ENCODE measurements at places on chromosomes 11 and 22.

DNA sequence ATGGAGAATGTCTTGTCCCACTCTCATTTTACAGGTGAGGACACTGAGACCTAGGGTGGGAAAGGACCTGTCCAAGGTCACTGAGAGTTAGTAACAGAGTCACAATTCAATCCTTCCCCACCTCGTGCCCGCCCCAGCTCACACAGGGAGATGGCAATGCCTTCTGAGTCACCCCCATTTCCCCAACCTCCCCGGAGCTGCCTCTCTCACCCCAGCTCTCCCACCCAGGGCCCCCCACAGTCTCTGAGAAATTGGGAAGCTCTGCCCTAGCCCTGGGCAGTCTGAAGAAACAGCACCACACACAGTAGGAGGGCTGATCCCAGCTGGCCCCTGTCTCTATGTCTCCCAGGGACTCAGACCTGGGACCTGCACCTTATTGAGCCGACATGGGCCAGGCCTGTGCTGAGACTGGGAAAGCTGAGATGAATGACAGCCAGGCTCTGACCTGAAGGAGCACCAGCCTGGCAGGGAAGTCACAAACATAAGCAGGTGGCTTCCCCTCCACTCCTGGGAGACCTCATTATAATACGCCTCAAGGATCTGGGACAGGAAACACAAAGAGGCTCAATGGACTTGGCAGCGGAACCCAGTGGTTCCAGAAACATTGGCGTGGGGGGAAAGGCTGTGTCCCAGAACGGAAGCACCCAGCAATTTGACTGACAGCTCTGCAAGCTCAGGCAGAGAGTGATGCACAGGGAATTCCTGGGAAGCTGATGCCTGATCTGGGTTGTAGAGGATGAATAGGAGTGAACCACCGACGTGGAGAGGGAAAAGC, 51.0 kb downstream of the CD6 start:
- DNase-seq, result no peak

DNA sequence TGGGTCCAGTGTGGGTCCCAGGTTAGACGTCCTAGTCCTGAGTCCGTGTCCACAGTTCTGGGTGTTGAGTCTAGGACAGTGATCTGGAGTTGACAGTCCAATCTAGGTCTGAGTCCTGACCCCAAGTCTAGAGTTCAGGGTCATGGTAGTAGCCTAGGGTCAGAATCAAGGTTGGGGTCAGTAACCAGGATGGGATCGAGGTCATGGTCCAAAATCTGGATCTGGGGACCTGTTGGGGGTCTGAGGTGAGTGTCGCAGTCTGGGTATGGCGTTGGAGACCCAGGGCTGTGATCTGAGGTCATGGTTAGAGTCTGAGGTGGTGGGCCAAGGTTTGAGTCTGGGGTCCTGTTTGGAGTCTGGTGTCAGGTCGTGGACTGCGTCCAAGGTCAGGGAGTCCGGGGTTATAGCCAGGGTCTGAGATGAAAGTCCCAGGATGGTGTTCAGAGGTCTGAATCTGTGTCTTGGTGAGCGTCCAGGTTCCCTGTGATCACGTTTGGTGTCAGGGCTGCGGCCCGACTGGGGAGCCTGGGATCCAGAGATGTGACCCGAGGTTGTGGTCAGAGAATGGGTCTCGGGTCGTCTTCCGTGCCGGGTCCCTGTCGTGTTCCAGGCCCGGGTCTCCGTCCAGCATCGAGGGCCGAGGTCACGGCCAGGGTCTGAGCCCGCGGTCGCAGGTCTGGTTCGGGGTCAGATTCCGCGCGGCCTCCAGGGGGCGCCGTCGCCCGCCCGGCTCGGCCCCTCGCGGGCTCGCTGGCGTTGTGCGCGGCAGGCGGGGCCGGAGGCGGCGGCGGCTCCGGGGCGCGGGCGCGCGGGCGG, 432 bp upstream of the GRK2 start:
- no peak for DNase-seq

DNA sequence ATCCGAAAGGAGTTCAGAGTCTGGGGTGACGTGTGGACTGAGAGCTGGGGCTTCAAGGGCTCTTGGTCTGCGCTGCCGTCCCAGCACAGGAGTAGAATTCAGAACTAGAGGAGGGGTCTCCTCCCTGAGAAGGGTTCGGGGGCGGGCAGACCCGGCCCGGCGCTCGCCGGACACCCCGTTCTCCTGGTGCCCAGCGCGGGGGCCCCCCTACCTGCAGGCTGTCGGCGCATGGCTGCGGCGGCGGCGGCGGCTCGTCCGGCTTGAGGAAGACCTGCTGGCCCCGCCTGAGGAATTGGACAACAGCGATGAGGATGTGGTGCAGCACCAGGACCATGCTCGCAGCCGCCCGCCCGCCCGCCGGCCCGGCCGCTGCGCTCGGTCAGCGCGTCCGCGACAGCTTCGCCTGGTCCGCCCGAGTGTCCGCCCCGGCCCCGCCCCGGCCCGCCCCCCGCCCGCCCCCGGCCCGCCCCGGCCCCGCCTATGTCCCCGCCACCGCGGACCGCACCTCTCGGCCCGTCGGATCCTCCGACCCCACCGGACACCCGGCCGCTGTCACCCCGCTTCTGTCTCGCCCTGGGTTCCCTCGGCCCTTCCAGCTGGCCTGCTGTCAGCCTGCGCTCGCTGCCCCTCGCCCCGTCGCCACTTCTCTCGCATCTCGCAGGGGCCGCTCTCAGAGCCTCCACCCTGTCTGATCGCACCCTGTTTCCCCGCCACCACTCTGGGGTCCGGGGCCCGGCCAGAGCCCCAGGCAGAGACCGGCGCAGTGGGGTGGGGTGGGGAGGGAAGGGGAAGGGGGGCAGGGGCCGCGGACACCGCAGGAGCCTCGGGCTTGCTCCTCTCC, 32.0 kb downstream of the PDE2A start:
- DNase-seq, result no peak

DNA sequence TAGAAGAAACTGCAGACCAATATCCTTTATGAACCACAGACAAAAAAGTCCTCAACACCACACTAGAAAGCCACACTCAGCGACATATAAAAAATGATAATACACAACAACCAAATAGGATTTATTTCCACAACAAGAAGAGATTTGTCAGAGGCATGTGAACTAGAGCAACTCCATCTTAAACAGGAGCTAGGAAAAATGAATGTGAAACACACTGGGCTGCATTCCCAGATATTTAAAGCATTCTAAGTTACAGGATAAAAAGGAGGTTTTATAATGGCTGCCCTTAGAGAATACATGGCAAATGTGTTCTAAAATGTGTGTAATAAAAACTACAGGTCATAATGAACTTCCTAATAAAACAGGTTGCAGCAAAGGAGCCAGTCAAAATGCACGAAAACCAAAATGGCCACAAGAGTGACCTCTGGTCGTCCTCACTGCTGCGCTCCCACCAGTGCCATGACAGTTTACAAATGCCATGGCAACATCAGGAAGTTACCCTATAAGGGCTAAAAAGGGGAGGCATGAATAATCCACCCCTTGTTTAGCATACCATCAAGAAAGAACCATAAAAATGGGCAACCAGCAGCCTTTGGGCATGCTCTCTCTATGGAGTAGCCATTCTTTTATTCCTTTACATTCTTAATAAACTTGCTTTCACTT, 21.8 kb downstream of the XKR3 start:
- no peak for DNase-seq

DNA sequence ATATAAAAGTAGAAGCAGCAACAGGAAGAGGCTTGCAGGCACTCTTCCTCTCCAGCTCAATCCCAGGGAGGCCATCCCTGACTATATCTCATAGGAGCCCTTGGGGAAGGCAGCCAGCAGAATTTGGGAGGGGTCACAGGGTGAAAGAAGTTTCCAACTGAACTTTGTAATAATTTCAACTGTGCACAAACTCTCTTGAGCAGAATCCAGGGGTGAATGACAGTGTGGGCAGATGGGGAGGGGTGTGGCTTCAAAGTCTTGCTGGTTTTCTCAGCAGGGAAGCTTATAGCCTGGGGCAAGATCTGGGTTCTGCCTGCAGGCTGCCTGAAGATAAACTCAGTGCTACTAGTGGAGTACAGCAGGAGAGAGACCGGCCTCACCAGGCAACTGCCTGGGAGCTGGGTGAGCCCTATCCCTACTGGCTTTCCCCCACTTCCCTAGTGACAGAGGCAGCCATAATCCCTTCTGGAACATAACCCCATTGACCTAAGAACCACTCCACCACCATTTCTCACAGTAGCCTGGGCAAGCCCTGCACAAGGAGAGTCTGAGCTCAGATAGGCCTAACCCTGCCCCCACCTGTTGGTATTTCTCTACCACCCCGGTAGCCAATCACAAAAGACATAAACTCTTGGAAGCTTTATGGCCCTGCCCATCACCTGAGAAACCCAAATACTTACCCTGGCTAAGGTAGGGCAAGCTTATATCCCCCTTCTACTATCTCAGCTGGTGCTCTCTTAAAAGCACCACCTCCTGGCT, 17.8 kb upstream of the TTC12 start:
- no peak for DNase-seq
